ENCODE measurements at places on chromosomes 7 and 10. TPM values are rescaled to one million over a fixed set of nuclear protein-coding genes. Genes with fewer than 3 reads are reported as not detected.

- peaks cover 55% of the 10 kb centered on the region for H3K4me1 ChIP-seq
- H3K27ac ChIP-seq = no peak overlapping the region
- peaks cover 8% of the 10 kb centered on the region for H3K27me3 ChIP-seq
- H3K36me3 ChIP-seq = no peaks in the 10 kb centered on the region
- no peak for DNase-seq
- H3K4me3 ChIP-seq = no peak overlapping the region
Observed at GRCh38 chr10:1661859-1662437, 75.4 kb downstream of the ADARB2 start.

DNA sequence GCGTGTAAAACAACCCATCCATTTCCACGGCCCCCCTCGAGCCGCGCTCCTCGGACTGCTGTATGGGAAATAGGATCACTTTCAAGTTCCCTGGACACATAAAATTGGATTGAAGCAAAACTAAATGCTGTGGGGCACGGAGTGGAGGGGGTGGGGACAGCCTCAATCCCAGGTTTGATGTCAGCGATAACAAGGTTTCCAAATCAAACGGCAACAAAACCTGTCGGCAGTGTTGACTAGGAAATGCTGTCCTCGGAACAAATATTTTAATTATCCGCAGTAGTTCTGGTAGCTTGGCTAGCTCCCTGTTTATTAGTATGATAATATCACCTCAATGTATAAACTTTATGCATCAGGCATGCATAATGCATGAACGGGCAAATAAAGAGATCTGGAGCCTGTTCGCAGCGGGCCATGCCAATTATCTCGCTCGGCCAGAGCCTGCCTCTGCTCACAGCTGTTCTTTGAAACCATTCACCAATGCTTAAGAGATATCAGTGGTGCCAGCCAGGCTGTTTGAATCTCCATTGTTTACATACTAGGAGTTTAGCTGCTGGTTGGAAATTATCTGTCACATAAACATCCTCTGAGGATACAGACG lies 161.1 kb downstream of the PAXIP1 start:
- H3K27ac ChIP-seq = no peak overlapping the region
- H3K4me1 ChIP-seq = peaks cover 17% of the 10 kb centered on the region
- peaks cover 22% of the 10 kb centered on the region for H3K27me3 ChIP-seq
- H3K4me3 ChIP-seq = no peak overlapping the region
- DNase-seq = no peak
- no peaks in the 10 kb centered on the region for H3K36me3 ChIP-seq

The ANXA8 gene
- not detected for total RNA-seq

The MTURN gene
- total RNA-seq = 6.6 TPM

The AKR1C8 gene
- total RNA-seq = not detected

- peaks cover 7% of the 10 kb centered on the region for H3K4me1 ChIP-seq
- DNase-seq = no peak
- peaks cover 22% of the 10 kb centered on the region for H3K27me3 ChIP-seq
- H3K36me3 ChIP-seq = no peaks in the 10 kb centered on the region
- no peak overlapping the region for H3K4me3 ChIP-seq
Observed at GRCh38 chr7:150755473-150756099, 18.4 kb downstream of the GIMAP5 start.

GRCh38 chr10:103951942-103952341 lies 15.0 kb upstream of the SLK start:
- H3K27me3 ChIP-seq = no peaks in the 10 kb centered on the region
- H3K27ac ChIP-seq = no peak overlapping the region
- H3K36me3 ChIP-seq = no peaks in the 10 kb centered on the region
- H3K4me1 ChIP-seq = no peaks in the 10 kb centered on the region
- DNase-seq = no peak

DNA sequence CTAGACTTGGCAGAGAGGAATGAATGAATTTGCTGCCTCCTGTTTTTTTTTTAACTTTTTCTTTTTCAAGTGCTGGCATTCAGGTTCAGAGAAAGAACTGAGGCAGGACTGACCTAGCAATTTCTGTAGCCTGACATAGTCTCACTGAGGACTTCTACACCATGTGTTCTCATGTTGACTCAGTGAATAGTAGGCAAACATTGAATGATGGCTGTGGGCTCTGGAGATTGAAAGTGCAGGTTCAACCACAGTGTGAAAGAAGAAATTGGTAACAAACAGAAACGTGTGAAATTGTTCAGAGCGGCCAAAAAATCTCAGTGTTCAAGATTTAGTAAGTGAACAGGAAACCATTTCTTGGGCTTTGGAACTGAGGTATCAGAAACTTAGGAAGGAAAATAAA lies 322.4 kb upstream of the GHITM start:
- H3K27me3 ChIP-seq = no peaks in the 10 kb centered on the region
- no peak overlapping the region for H3K27ac ChIP-seq
- H3K4me3 ChIP-seq = no peak overlapping the region
- no peaks in the 10 kb centered on the region for H3K36me3 ChIP-seq

- no peak overlapping the region for H3K27ac ChIP-seq
- DNase-seq = no peak
- H3K36me3 ChIP-seq = no peaks in the 10 kb centered on the region
- H3K4me3 ChIP-seq = no peak overlapping the region
- no peaks in the 10 kb centered on the region for H3K27me3 ChIP-seq
Observed at GRCh38 chr10:67668448-67668847, 27.5 kb downstream of the CTNNA3 start.

- H3K36me3 ChIP-seq = peaks cover 12% of the 10 kb centered on the region
- no peak for DNase-seq
- no peaks in the 10 kb centered on the region for H3K27me3 ChIP-seq
- H3K4me3 ChIP-seq = no peak overlapping the region
- no peak overlapping the region for H3K27ac ChIP-seq
Observed at GRCh38 chr7:90773269-90773668, 177.1 kb downstream of the CDK14 start.

GRCh38 chr10:70551971-70552422 lies 50.5 kb downstream of the PRF1 start:
- H3K4me1 ChIP-seq = peaks cover 5% of the 10 kb centered on the region
- H3K27ac ChIP-seq = no peak overlapping the region
- no peaks in the 10 kb centered on the region for H3K27me3 ChIP-seq
- DNase-seq = no peak
- H3K36me3 ChIP-seq = no peaks in the 10 kb centered on the region

The GRM3 gene
- 3.4 TPM for total RNA-seq

DNA sequence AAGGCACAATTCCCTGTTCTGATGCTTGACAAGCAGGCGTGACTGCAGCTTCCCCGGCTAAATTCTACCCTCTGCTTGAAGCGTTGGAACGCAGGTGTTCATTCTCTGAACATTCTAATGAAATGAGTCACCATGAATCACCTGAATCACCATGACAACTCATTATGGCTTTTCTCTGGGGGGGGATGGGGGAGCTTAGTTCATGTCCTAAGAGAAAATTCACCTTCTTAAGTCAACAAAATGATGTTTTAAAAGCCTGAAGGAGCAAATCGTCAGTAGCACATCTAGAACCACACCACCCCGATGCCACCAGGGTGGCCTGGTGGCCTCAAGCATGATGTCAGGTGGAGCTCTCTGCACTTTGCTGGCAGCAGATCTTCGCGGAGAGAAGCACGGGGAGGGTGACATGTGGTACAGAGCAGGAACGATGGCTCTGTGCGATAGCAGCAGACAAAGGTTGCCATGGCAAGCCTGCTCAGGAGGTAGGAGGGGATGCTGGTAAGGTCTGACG lies 33.7 kb downstream of the DDC start:
- peak; percentile 23 for DNase-seq
- peak overlapping the region; percentile 79 for H3K27ac ChIP-seq
- H3K4me1 ChIP-seq = peaks cover 28% of the 10 kb centered on the region
- peak overlapping the region; percentile 63 for H3K4me3 ChIP-seq

- no peak overlapping the region for H3K4me3 ChIP-seq
- H3K27ac ChIP-seq = no peak overlapping the region
- peaks cover 33% of the 10 kb centered on the region for H3K4me1 ChIP-seq
- no peak for DNase-seq
Observed at GRCh38 chr7:127678947-127679346, 27.0 kb downstream of the SND1 start.

GRCh38 chr7:117858712-117859111 lies 14.5 kb downstream of the CTTNBP2 start:
- H3K36me3 ChIP-seq = peaks cover 17% of the 10 kb centered on the region
- H3K27me3 ChIP-seq = no peaks in the 10 kb centered on the region
- H3K4me1 ChIP-seq = no peaks in the 10 kb centered on the region
- H3K27ac ChIP-seq = no peak overlapping the region
- H3K4me3 ChIP-seq = no peak overlapping the region

DNA sequence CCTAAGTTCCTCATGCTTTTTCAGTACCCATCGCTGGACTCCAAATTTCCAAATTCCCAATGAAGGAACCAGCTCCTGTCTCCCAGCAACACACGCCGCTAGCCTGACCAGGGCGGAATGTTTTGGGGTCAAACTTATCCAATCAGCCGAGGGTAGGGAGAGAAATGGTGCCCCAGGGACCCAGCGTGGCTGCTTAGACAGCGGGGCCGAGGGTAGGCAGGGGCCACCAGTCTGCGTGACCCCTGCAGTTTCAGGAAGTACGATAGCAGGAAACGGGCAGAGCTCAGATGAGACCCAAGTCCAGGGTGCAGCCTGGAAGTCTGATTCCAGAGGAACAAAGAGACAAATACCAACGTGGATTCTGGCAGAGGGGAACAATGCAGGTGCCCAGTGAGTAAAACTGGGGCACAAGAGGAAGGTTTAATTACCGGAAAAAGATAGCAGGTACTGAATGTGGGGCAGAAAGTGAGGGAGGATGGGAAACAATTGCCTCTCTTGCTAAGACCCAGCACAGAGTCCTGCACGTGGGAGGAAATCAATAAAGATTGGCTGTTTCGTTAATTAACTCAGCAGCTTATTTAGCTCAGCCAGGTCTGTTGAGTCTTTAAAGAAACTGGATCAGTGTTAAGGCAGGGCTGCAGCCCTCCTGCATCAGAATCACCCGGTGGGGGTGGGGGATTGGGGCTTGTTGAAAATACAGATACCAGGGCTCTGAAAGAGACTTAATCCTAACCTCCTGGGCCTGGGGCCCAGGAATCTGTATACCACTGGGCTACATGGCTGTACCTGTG lies 50.4 kb upstream of the NFE2L3 start:
- no peaks in the 10 kb centered on the region for H3K36me3 ChIP-seq
- H3K27ac ChIP-seq = peak overlapping the region; percentile 98
- DNase-seq = peak; percentile 16
